ENCODE measurements at places on chromosomes 11 and 22. TPM values are rescaled to one million over a fixed set of nuclear protein-coding genes. Genes with fewer than 3 reads are reported as not detected.

DNA sequence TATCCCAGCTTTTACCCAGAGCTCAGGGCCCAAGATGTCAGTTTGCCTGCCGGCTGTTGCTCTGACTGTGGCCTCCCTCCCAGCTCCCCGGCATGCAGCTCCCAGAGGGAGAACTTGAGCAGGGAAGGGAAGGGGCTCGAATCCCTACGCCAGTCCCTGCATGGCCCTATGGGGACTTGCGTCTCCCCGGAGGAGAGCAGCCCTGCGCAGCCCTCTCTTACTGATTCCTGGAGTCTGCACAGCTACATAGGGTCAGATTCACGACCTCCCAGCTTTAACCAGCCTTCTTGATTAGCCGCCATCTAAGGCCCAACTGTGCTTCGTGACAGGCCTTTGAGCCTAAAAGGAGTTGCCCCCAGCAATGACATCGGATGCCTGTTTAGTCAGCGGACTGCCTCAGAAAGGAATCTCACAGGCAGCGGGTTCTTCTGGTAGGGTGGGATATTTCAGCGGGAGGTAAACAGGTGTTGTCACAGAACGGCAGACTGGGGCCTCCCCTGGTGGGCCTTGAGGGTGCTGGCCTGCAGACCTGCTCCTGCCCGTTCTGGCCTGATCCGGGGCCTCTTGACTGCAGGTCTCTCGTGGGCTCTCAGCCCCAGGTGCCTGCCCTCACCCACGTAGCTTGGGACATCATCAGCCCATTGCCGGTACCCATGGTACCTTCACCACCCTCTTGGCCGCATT, 43.8 kb upstream of the KCNQ1OT1 start:
- no peak for DNase-seq

DNA sequence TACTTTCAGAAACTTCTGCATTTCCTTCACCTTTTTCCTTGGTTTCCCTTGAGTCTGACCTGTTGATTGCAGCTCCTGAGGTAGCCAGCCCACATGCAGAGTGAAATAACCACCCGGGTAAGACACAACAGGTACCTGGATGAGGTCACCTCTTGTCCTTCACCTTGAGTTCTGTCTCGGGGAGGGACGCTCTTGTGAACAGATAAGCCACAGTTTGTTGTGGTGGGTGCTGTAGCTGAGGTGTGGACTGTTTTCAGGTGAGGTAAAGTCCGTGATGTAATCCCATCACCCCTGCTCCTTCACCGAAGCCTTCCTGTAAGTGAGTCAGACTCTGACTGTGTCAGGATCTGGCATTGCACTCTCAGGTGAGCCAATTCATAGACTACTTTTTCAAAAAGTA, 183.1 kb downstream of the NAV2 start:
- no peak for DNase-seq

- DNase-seq, result no peak
Measured at GRCh38 chr11:14703731-14704130, 60.1 kb downstream of the PDE3B start.

- no peak for DNase-seq
Measured at GRCh38 chr11:3010521-3011275, 18.6 kb upstream of the NAP1L4 start.

DNA sequence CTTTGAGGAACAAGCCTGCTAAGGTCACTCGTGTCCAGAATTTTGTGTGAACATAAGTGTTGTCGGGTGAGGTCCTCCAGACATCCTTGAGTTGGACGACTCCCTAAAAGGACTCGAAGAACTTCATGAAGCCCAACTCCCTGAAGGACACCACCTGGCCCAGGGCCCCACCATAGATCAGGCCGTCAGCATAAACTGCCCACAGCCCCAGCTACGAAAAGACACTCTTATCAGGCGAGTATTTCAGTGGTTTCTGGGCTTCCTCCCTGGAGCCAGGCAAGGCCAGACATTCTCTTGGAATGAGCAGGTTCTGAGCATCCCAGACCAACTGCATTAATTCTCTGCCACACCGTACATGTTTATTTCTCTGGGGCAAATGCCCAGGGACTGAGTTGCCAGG, 170.1 kb downstream of the IGLL1 start:
- no peak for DNase-seq

- no peak for DNase-seq
Measured at GRCh38 chr22:49326558-49326957, 501.1 kb downstream of the BRD1 start.

The C22orf31 gene
- not detected for total RNA-seq

The TNNI2 gene
- not detected for total RNA-seq
